ENCODE measurements at places on chromosomes 7 and 10.

GRCh38 chr7:117250801-117251200 lies 72.1 kb downstream of the WNT2 start:
- no peak for DNase-seq

DNA sequence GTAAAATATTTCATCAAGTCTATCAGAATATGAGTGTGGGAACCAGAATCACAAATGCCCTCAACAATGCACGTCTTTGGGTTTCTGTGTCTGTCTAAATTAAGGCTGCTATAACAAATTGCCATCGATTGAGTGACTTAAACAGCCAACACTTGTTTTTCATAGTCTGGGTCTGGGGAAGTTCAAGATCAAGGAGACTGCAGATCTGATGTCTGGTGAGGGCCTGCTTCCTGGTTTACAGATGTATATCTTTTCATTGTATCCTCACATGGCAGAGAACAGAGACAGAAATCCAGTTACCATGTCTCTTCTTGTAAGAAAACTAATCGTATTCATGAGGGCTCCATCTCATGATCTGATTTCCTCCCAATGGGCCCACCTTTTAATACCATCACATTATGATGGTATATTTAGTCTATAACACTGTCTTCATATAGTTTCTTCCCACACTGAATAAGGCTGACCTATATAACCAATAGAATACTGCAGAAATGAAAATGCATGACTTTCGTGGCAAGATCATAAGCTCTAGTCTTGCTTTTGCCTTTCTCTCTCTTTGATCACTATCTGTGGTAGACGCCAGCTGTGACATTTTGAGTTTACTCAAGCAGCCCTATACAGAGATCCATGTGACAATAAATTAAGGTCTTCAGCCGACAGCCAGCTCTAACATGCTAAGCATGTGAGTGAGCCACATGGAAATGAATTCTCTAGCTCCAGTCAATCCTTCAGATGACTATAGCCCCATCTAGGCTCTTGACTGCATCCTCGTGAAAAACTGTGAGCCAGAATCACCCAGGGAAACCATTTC lies 51.9 kb downstream of the THSD7A start:
- DNase-seq = no peak

DNA sequence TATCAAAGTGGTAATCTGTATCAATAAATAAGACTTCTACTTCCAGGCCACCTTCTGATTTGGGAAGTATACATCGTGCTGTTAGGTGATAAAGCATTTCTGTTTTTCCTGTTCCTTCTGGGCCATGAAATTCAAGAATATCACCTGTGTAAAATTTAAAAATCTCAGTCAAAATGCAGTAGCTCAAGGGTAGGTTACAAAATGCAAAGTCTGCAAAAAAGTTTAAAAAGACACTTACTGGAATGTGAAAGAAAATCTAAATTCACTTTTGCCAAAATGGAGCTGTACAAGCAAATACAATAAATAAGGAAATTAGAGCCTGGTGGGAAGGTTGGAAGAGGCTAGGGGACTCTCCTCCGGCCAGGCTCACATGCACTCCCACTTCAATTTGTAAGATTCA lies 26.7 kb downstream of the XRCC2 start:
- DNase-seq = no peak

GRCh38 chr10:29576681-29577080 lies 58.1 kb downstream of the SVIL start:
- no peak for DNase-seq

GRCh38 chr10:91200314-91201212 lies 19.9 kb upstream of the PCGF5 start:
- DNase-seq = no peak

DNA sequence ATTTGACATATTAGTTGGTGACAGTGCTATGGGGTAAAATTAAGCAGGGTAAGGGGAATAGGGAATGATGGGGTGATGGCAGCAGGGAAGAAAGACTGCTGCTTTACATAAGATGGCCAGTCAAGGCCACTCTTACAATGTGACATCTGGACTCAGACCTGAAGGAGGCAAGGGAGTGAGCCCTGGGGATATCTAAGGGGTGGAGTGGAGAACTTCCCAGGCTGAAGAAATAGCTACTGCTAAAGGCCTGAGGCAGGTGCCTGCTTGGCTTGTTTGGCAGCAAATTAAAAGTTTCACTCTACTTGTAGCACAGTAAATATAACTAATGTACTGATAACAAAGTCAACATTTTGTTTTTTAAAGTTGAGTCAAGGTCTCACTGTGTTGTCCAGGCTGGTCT lies 93.5 kb downstream of the IDE start:
- no peak for DNase-seq

DNA sequence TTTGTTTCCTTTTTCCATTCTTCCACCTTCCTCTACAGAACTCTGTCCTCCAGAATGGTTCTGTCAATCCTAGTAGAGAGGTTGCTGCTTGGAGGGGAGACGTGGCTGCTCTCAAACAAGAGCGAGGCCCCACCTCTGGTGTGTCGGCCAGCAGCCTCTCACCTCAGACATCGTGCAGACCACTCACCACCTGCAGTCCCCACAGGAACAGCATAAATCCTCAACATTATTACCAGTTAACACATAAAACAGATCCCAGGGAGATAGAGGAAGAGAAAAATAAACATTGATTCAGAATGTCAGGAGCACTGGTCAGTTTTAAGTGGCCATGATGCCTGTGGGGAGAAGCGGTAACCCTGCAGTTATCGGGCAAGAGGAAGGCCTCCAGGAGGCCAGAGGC lies 485.9 kb upstream of the DPP6 start:
- no peak for DNase-seq

- DNase-seq = no peak
Observed at GRCh38 chr10:128568041-128568440, 441.8 kb upstream of the MKI67 start.

GRCh38 chr7:28520074-28521015 lies 108.0 kb downstream of the CREB5 start:
- no peak for DNase-seq

DNA sequence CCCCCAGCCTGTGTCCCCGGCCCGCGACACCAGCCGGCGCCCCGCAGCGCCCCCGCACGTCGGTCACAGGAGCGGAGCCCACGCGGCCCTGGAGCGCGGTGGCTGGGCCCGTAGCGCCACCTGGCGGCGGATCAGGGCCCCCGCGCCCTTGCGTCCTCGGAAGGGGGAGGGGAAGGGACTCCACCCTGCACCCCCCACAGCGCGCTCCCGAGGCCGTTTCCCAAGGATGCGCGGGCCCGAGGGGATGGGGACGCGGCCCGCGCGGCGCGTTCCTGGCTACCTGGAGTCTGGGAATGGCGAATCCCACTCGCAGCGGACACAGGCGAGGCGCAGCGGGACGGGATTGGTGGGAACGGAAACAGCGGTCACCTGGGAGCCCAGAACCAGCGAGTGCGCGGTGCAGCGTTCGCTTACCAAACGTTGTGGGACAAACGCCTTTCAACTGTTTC lies 23.8 kb upstream of the MKI67 start:
- peak; percentile 81 for DNase-seq

DNA sequence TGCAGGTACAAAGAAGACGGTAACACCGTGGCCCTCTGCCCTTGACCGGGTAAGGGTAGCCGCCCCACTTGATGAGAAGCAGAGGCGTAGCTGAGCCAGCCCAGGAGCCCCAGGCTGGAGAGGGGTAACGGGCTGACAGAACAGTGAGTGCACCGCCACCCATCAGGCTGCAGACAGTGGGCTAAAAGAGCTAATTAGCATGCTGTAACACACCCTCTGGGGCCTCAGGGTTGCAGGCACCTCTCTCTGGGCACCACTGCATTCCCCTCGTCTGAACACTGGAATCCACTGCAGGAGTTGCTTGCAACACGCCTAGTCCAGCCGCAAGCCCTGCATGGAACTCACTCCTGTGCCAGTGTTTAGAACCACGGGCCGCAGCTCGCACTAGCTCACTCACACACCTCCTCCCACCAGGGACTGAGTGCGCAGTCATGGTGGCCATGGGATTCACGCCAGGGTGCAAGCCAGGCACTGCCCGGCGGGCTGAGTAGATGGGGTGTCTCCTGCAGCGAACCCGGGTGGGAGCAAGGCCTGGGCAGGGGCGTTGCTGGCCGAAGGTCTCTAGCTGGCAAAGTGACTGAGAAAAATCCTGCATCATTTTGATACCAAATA lies 36.1 kb downstream of the AGMO start:
- DNase-seq = no peak

- no peak for DNase-seq
Observed at GRCh38 chr7:79828866-79829265, 305.8 kb upstream of the GNAI1 start.

GRCh38 chr7:141407893-141408292 lies 143.3 kb upstream of the AGK start:
- no peak for DNase-seq

DNA sequence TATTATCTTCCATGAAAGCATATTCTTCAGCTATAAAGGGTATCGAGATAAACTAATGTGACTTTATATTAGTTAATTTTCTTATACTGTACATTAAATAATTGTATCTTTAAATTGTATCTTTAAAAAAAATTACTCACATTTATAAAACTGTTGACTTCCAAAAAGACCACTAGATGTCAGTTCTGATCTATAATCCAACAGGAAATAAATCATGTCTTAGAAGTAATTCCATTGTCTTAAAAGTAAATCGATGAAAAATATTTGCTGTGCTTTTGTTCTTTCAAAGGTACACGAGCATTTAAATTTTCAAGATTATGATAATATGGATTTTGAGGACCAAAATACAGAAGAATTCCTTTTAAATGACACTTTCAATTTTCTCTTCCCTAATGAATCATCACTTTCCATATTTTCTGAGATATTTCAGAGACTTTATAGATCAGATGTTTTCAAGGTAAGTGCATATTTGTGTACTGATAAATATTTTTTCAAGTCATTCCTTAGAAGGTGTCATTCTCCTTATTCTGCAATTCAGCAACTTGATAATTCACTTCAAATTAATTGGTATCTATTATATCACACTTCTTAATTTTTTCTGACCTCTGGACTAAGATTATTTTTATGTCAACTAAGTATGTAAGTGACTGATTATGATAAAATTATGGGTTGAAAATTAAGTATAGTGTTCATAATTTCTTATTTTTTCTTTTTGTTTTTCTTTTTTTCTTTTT lies 138.5 kb downstream of the CPED1 start:
- DNase-seq = no peak

GRCh38 chr10:101292194-101293006 lies 61.6 kb upstream of the BTRC start:
- DNase-seq = no peak

GRCh38 chr10:26486990-26487850 lies 49.1 kb downstream of the APBB1IP start:
- DNase-seq = peak; percentile 17

DNA sequence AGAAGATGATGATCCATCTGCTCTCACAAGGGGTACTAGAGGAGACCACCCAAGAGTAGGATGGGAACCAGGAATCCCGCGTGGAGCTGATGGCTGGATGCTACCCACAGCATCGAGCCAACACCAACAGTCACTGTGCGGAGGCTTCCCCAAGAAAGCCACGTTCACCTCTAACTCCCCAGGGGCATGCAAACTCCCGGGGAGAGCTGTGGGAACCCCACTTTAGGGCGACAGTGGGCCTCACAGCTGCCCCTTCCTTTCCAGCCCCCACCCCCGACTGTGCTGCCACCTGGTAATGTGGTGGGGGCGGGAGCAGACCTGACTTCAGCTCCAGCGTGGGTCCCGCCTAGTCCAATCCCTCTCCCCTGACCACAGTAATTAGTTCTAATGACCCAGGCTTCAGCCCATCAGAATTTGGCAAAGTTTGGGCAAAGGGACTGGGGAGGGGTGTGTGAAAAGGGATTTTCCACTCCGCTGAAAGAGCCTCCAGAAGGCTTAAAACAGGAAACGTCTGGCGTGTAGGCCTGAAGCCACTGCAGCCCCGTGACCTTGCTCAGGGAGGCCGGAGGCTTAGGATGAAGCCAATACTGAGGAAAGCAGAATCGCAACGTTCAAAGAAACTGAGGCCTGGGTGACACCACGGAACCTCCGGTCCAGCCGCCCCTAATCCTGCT lies 20.3 kb downstream of the ASB13 start:
- no peak for DNase-seq

GRCh38 chr10:11742009-11742778 lies at the start of gene ECHDC3:
Gene ECHDC3, plus strand, starts transcription at chr10:11742382. Its CDS starts 195 bp downstream, at chr10:11742577.
- DNase-seq = no peak

GRCh38 chr10:96038476-96039387 lies 4.7 kb upstream of the CCNJ start:
- no peak for DNase-seq

DNA sequence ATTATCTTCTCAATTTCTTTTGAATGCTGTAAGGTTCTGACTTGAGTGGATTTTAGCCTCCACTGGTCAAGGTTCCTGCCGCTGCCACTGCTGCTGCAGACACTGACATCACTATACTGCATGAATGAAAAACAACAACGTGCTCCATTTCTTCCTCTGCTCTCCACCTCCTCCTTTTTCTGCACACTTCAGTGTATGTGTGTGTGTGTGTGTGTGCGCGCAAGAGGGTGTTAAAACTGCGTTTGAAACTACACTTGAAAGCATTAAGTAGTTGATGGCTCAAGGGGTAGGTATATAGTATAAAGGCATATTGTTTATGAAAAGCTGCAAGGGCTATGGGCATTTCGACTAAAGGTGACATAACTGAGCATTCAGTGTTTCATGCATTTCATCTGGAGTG lies 3.5 kb downstream of the GLCCI1 start:
- no peak for DNase-seq

DNA sequence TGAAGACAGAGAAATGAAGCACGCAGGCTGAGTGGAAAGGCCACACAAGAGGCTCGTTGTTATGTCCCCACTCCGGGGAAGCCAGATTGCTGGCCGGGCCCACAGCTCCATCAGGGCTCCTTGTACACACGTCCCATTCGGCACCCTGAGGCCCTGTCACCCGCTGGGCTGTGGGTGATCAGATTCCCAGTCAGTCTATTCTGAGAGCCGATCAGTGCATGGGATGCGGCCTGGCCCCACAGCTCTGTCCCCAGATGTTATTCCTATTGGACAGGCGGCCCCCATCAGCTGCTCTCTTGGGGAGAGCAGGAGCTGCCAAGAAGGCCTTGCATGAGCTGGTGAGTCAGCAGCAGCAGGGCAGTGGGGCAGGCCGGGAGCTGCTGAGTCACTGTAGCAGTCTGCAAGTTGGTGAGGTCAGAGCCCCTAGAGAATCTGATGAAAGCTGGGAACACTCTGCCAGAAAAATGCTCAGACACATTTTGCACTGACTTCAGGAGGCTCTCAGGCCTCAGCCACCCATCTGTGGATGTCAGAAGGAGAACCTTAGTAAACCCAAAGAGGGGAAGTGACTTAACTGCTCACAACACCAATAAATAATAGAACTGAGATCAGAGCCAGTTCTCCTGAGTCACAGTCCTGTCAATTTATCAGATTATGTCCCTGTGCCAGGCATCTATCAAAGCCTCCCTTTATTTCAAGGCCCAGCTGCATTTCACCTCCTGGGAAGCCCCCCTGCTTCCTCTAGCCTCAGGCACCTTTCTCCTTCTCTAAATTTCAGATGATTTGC lies 9.4 kb upstream of the PSAP start:
- no peak for DNase-seq

DNA sequence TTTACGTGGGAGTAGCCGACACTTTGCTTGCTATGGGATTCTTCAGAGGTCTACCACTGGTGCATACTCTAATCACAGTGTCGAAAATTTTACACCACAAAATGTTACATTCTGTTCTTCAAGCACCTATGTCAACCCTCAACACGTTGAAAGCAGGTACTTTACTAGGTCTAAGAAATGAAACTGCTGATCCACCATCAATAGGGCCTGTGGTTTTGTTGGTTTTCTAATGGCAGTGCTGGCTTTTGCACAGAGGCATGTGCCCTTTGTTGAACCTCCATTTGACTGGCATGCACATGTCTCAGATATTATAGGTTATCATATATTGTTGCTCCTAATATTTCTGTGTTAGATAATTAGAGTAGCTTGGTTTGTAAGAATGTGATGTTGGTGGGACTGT lies 123.8 kb downstream of the CFTR start:
- DNase-seq = no peak

- no peak for DNase-seq
Observed at GRCh38 chr7:77561352-77561751, 24.3 kb downstream of the PTPN12 start.
